Stimulated activated CD8-positive, alpha-beta memory T cell treated with anti-CD3 and anti-CD28 coated beads, Interleukin-7, amount 100 ng/mL, for 4 hours (primary cell): ENCODE measurements at places on chromosomes 16 and 17.

DNA sequence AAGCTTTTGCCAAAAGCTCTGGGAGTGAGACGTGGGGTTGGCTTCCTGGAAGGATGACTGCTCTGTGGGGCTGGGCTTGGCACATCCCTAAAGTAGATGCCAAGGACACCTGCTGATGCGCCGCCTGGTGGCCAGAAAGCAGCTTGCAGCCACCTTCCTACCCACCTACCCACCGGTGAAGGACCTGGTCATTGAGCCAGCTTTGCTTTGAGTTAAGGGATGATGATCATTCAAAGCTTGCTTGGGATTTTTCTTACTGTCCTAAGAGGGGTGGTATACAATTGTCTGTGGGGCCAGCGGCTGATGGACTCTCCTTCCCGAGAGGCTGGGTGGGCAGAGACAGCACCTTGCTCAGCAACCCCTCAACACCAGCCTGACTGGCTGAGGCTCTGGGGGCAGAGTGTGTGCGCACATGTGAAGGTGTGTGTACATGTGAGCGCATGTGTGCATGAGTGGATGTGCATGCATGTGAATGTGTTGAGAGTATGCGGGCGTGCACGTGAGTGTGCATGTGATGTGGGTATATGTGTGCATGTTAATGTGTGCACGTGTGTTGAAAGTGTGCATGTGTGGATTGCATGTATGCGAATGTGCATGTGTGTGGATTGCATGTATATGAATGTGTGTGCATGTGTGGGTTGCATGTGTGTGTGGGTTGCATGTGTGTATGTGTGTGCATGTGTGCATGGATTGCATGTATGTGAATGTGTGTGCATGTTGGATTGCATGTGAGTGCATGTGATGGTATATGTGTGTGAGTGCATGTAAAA is 18.6 kb downstream of the C1QTNF1 start:
- peak; percentile 41 for DNase-seq

GRCh38 chr17:79088247-79088996 is 13.8 kb downstream of the ENGASE start:
- no peak for DNase-seq

DNA sequence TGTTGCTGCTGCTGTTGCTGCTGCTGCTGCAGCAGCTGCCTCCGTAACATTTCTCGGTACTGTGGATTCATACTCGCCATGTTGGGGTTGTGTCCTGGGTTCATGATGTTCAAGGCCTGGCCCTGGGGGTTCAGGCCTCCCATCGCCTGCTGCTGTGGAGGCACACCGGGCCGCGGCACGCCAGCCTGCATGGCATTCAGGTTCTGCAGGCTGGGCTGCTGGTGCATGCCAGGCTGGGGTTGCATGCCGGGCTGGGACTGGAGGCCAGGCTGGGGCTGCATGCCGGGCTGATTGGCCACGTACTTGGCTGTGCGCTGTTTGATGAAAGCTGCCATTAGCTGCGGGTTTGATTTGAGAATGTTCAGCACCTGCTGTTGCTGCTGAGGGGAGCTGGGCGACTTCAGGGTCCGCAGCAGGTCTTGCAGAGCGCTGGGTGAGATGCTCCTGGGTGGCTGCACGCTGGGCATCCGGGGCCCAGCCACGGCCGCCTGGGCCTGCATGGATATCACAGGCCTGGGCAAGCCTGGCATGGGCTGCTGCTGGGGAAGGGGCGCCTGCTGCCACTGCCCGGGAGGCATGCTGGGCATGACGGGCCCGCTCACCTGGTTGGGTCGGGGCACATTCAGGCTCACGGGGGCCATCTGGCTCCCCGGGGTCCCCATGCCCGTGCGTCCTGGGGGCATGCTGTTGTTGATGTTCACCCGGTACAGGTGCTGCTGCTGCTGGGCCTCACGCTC is 11.3 kb upstream of the TRAP1 start:
- DNase-seq = no peak

GRCh38 chr17:68565661-68566441 is 35.3 kb downstream of the FAM20A start:
- no peak for DNase-seq

DNA sequence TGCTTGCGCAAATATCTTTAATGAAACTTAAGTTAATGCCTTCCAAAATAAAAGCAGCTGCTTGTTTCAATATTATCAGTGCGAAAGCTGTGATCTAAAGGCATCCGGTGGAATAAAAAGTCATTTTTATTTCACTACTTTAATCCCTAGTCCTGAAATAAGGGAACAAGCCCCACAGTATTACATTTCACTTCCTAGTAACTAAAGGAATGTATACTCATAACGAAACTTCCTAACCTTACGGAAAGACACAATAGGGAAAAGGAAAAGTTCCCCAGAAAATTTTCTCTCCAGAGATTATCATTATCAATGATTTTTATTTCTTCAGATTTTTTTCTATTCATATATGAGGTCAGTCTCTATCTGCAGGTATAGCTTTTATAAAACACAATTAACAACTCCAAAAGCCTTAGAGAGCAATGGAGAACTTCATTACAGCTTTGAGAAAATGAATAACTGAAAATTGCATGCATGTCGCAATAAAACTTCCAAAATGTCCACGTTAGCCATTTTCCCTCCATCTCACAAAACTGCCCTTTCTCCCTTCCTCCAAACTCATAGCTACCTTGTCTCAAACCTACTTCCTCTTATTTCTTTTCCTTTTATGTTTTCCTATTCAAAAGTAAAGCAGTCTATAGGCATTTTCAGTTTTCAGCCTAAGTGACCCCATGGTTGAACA is 154.3 kb upstream of the MED13 start:
- DNase-seq = no peak

DNA sequence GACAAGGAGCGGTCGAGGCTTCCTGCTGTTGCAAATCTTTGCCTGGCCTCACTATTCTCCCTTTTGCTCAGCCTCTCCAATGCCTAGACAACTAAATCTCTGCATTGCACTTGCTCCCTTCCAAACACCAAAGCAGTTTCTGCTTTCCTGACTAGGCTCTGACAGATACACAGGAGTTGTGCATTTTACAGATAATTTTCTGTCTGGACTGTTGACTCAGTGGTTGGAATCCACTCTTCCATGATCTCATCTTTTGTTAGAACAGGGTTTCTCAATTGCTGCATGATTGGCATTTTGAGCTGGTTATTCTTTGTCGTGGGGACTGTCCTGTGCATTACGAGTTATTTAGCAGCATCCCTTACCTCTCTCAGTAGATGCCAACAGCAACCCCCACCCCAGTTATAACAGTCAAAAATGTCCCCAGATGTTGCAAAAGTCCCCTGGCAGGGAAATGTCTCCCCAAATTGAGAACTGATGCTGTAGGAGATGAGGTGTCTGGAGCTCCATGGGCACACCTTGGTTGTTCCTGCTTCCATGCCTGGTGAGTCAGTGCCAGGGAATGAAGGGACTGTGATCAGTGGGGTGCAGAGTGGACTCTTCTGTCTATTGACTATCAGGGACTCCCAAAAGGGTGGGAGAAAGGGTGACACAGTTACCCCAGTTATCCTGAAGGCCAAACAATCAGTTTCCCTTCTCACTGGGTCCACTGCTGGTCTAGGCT is 557.4 kb upstream of the PSMD7 start:
- DNase-seq = no peak

DNA sequence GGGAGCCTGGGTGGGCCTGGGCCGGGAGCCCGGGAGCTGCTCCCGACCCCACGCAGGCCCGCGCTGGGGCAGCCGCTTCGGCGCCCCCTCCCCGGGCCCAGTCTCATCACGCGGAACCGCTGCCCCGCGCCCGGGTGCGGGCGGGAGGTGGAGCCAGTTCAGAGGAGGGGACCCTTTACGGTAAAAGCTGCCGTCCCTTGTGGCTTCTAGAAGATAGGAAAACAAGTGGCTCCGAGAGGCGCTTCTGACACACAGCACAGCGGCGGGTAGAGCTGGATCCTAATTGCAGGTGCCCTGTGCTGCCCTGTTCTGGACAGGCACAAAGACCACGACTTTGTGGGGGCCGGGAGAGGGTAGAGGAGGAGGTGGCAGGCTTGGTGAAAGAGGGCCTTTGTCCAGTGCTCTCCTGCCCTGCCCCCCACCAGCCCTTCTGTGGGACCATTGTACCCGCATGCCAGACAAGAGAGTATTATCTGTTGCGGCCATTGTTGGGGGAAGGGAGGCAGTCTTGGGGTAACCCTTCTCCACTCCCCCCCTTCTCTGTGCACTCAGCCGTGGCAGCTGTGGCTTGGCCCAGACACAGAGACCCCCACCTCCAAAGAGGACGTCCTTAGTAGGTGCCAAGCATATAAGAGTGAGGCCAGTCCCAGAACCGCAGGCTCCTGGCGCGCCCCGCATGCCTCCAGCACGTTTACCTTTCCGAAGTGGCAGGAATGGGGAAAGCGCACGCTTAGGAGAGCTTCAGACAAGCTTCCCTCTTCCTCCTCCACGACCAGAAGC is 736 bp downstream of the CNP start:
- no peak for DNase-seq

GRCh38 chr16:57235128-57236021 is 9.7 kb upstream of the ARL2BP start:
- DNase-seq = no peak

GRCh38 chr16:30374538-30374937 is at the start of gene MYL11:
Gene MYL11, plus strand, starts transcription at chr16:30374802. Its CDS starts 56 bp downstream, at chr16:30374858.
- no peak for DNase-seq

DNA sequence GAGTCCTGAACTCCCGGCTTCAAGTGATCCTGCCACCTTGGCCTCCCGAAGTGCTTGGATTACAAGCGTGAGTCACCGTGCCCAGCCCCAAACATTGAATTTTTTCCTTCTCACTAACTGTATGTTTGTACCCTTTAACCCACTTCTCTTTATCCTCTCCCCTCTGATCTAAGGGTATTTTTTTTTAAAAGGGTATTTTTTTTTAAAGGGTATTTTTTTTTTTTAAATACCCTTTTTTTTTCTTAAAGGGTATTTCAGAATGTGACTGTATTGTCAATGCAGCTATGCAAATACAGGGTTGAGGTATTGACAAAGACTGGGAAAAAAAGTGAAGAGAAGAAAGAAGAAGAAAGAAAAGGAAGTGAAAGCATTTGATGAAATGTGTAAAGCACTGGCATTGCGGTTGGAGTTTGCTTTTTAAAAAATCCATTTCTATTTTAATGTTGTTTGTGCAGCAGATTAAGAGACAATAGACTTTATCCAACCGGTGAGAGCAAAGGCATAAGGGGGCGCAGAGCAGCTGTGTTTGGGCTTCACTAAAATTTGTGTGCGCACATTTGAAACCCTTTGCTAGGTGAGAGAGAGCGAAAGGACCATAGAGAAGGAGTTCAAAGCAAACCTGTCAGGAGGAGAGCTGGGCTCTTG is 42.4 kb downstream of the SYT17 start:
- no peak for DNase-seq

DNA sequence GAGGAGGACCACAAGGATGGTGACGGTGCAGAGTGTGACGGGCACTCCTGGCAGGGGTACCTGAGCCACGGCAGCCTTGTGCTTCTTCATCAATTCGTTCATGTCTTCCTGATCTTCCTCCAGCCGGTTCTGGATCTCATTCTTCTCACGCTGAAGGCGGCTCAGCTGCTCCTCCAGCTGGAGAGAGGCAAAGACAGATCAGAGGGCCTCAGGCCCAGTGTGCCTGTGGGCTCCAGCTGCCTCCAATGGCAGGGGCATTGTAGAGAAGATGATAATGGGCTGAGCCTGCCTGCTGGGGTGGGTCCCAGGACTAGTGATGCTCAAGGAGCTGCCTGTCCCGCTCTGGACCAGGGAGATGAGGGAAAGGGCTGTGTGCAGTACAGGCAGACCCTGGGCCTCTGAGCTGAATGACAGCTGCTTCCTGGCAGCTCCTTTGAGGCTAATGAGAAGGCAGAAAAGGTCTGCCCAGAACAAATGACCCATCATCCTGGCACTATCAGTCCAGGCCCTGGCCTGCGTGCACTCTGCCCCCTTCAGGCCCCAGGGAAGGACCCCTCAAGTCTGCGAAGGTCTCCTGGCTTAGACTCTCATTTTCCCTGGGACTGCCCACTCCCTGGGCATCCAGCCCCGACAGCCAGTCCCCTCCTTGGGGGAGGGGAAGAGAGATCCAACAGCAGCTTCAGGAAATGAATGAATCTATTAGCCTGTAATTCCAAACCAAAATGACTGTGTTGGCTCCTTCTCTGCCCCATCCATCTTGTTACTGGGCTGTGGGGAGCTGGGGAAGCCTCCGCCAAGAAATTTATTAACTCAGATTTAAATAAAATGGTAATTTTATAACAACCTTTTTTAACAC is 48.0 kb downstream of the PIPOX start:
- no peak for DNase-seq

DNA sequence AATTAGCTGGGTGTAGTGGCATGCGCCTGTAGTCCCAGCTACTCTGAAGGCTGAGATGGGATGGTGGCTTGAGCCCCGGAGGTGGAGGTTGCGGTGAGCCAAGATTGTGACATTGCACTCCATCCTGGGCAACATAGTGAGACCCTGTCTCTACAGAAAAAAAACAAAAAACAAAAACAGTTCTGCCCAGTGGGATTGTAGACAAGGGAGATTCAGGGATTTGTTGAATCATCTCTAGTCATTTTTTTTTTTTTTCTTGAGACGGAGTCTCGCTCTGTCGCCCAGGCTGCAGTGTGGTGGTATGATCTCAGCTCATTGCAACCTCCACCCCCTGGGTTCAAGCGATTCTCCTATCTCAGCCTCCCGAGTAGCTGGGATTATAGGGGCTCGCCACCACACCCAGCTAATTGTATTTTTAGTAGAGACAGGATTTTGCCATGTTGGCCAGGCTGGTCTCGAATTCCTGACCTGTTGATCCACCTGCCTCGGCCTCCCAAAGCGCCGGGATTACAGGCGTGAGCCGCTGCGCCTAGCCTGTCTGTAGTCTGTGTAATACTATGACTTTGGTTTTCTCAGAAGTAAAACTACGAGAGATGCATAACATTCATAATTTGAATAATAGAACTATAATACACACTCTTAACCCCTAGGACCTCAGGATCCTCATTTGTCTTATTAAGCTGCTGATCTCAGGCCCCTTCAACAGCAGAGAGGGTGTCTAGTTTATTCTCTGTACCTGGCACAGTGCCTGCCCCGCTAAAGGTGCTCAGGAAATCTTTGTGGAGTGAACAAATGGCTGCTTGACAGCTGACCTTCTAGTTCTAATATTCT is 1.4 kb downstream of the TEN1 start:
- DNase-seq = no peak

GRCh38 chr17:77840513-77841165 is 117.9 kb upstream of the TNRC6C start:
- DNase-seq = no peak
